ENCODE measurements at places on chromosomes 12 and 14. TPM values are rescaled to one million over a fixed set of nuclear protein-coding genes. Genes with fewer than 3 reads are reported as not detected.

The TRPV4 gene
- not detected for total RNA-seq

The INSM2 gene
- total RNA-seq: not detected

The ITGA5 gene
- 25.7 TPM for total RNA-seq

The TIMELESS gene
- 64.1 TPM for total RNA-seq

The TPPP2 gene
- not detected for total RNA-seq

The ASIC1 gene
- total RNA-seq: 6.4 TPM

The HELB gene
- total RNA-seq: 13.8 TPM

The SLC10A1 gene
- total RNA-seq: not detected

All from CD8-positive, alpha-beta memory T cell (primary cell).